Tibial nerve (tissue), 4 donors: ENCODE measurements at places on chromosomes 2 and 18. TPM values are rescaled to one million over a fixed set of nuclear protein-coding genes. Genes with fewer than 3 reads are reported as not detected.

Gene PARD6G
- total RNA-seq = 10.4 TPM

Gene LONRF2
- 10.5 TPM for total RNA-seq

Gene CDH7
- 27.2 TPM for total RNA-seq

Gene M1AP
- total RNA-seq = not detected

Gene ROCK1
- total RNA-seq = 91.0 TPM

Gene DPY30
- 59.2 TPM for total RNA-seq

Gene NPPC
- not detected for total RNA-seq

Gene LRATD1
- 5.7 TPM for total RNA-seq

Gene ALLC
- 11.4 TPM for total RNA-seq

Gene GALNT3
- total RNA-seq = 3.9 TPM

Gene PAX3
- not detected for total RNA-seq

Gene TMEM87B
- total RNA-seq = 20.1 TPM

Gene LIMS4
- 0.87 TPM for total RNA-seq

Gene LNPK
- total RNA-seq = 17.4 TPM

Gene IL1F10
- total RNA-seq = not detected

Gene RBFA
- total RNA-seq = 33.9 TPM

GRCh38 chr2:218217360-218218267 is 625 bp downstream of the ARPC2 start:
- DNase-seq = peak; percentile 19
- H3K27me3 ChIP-seq = no peaks in the 10 kb centered on the region
- H3K4me1 ChIP-seq = peaks cover 38% of the 10 kb centered on the region
- no peaks in the 10 kb centered on the region for H3K36me3 ChIP-seq
- H3K27ac ChIP-seq = peak overlapping the region; percentile 90

DNA sequence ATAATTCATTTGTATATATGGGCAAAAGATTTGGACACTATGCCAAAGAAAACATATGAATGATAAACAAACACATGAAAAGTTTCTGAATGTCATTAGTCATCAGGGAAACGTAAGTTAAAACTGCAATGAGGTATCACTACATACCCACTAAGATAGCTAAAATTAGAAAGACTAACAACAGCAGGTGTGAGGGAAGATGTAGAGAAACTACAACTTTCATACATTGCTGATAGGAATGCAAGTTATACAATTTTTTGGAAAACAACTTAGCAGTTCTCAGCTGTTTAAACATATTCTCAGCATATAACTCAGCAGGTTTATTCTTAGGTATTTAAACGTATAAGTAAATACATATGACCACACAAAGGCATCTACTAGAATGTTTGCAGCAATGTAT is 563.5 kb upstream of the KLHL29 start:
- H3K4me1 ChIP-seq = no peaks in the 10 kb centered on the region
- no peaks in the 10 kb centered on the region for H3K36me3 ChIP-seq
- no peaks in the 10 kb centered on the region for H3K27me3 ChIP-seq
- H3K4me3 ChIP-seq = no peak overlapping the region
- no peak overlapping the region for H3K27ac ChIP-seq
- DNase-seq = no peak

- peak overlapping the region; percentile 32 for H3K4me3 ChIP-seq
- peaks cover 66% of the 10 kb centered on the region for H3K27me3 ChIP-seq
- DNase-seq = no peak
- H3K4me1 ChIP-seq = peaks cover 9% of the 10 kb centered on the region
- H3K27ac ChIP-seq = no peak overlapping the region
These were observed 628 bp downstream of the CREG2 start for GRCh38 chr2:101386599-101387150.

GRCh38 chr18:24915547-24915946 is 436.4 kb downstream of the ZNF521 start:
- no peak overlapping the region for H3K27ac ChIP-seq
- H3K4me3 ChIP-seq = no peak overlapping the region
- H3K4me1 ChIP-seq = peaks cover 3% of the 10 kb centered on the region

DNA sequence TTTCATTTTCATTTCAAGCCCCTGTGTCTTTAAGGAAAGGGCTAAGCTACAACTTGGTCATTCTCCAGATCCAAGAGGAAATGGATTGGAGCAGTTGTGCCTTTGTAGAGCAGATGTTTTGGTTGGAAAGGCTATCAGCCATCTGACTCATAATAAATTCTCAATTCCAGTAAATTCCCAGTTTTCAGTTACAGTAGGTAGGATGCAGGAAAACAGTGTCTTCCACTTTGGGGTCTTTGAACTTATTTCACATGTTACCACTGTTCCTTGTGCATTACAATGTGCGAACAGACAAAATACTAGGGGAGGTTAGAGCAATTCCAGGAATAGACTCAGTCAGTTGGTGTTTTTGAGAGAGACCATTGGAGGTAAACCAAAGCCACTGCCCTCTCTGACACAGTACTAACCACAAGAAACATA is 211.9 kb downstream of the BABAM2 start:
- no peak for DNase-seq
- no peaks in the 10 kb centered on the region for H3K27me3 ChIP-seq
- H3K27ac ChIP-seq = peak overlapping the region; percentile 46
- no peaks in the 10 kb centered on the region for H3K36me3 ChIP-seq

GRCh38 chr18:49849331-49850217 is 36.2 kb upstream of the ACAA2 start:
- H3K4me3 ChIP-seq = no peak overlapping the region
- H3K27me3 ChIP-seq = peaks cover 6% of the 10 kb centered on the region
- H3K36me3 ChIP-seq = no peaks in the 10 kb centered on the region
- no peak for DNase-seq
- H3K4me1 ChIP-seq = no peaks in the 10 kb centered on the region
- H3K27ac ChIP-seq = no peak overlapping the region

- H3K27ac ChIP-seq = no peak overlapping the region
- H3K4me3 ChIP-seq = no peak overlapping the region
- H3K36me3 ChIP-seq = no peaks in the 10 kb centered on the region
- H3K27me3 ChIP-seq = no peaks in the 10 kb centered on the region
- no peaks in the 10 kb centered on the region for H3K4me1 ChIP-seq
These were observed 86.0 kb downstream of the DTNB start for GRCh38 chr2:25587361-25587760.

- no peak overlapping the region for H3K27ac ChIP-seq
- H3K4me1 ChIP-seq = no peaks in the 10 kb centered on the region
These were observed 34.2 kb downstream of the PMS1 start for GRCh38 chr2:189818249-189819038.

DNA sequence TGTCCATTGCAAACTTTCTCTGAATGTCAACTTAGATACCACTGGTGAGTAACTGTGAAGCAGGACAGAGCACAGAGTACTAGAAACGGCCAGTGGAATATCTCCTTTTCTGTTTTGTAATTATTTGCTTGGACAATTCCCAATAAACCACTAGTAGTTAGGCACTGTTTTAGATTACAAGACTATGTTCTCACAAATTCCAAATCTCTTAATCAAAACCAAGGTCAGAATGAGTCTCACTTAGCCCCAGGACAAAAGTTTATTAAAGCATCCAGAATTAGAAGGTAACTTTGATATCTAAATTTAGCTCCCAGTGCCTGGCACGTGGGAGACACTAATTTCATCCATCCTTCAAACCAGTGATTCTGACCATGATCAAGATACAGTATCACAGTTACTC is 89.0 kb downstream of the ZNF521 start:
- no peaks in the 10 kb centered on the region for H3K36me3 ChIP-seq
- H3K27me3 ChIP-seq = no peaks in the 10 kb centered on the region
- DNase-seq = no peak
- no peak overlapping the region for H3K27ac ChIP-seq

- H3K27me3 ChIP-seq = no peaks in the 10 kb centered on the region
- no peaks in the 10 kb centered on the region for H3K36me3 ChIP-seq
- H3K27ac ChIP-seq = no peak overlapping the region
- no peaks in the 10 kb centered on the region for H3K4me1 ChIP-seq
These were observed 68.1 kb downstream of the CRIM1 start for GRCh38 chr2:36423619-36424120.

DNA sequence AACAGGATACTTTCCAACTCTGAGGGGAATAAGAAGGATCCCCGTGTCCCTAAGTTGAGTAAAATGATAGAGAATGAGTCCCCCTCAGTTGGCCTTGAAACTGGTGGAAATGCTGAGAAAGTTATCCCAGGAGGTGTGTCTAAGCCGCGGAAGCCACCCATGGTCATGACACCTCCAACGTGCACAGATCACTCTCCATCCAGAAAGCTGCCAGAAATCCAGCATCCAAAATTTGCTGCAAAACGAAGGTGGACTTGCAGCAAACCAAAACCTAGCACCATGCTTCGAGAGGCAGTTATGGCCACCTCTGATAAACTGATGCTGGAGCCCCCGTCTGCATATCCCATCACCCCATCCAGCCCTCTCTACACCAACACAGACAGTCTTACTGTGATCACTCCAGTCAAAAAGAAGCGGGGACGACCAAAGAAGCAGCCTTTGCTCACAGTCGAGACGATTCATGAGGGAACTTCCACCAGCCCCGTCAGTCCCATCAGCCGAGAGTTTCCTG is 270.1 kb downstream of the SETBP1 start:
- no peak overlapping the region for H3K27ac ChIP-seq
- no peak overlapping the region for H3K4me3 ChIP-seq
- peaks cover 3% of the 10 kb centered on the region for H3K4me1 ChIP-seq
- no peak for DNase-seq

DNA sequence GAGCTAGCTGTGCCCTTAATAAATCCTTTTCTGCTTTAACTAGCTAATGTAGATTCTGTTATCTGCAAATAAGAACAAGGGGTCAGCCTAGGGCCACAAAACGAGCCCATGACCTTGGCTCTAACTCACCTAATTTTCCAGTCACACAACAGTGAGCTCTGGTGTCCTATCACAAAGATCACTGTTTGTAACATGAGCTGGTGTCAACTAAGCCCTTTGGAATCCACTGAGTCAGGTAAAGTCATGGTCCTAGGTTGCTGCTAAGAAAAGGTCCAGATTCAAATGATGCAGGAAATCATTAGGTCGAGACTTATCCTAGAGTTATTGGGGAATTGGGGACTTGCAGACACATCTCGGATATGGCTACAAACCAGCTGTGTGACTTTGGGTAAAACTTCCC is 49.9 kb downstream of the ST8SIA5 start:
- H3K4me3 ChIP-seq = no peak overlapping the region
- no peak for DNase-seq
- no peaks in the 10 kb centered on the region for H3K4me1 ChIP-seq
- H3K27me3 ChIP-seq = no peaks in the 10 kb centered on the region

- DNase-seq = no peak
- no peaks in the 10 kb centered on the region for H3K27me3 ChIP-seq
- no peak overlapping the region for H3K27ac ChIP-seq
- no peaks in the 10 kb centered on the region for H3K4me1 ChIP-seq
- no peaks in the 10 kb centered on the region for H3K36me3 ChIP-seq
These were observed 1931.4 kb upstream of the CELF4 start for GRCh38 chr18:39496986-39497385.

DNA sequence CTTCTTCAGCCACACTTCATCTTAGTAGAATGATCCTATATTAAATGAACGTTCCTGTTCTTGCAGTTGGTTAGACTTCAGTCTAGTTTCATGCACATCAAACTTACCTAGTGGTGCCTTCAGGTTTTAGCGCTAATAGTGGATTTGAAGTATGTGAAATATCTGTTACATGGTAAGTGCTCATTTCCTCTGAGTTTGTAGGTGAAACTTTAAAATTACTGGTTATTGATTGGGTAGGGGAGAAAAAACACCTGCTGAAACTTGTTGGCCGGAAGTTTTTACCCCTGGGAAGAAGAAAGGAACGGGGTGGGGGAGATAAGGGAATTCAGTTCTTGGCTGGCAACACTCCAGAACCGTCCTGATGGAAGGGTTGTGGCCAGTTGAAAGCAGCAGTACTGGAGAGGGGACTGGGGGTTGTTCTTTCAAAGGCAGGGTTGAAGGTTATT is 112.8 kb downstream of the SPTBN1 start:
- no peak overlapping the region for H3K4me3 ChIP-seq
- peak overlapping the region; percentile 80 for H3K27ac ChIP-seq
- no peaks in the 10 kb centered on the region for H3K27me3 ChIP-seq
- DNase-seq = no peak
- H3K4me1 ChIP-seq = peaks cover 69% of the 10 kb centered on the region

DNA sequence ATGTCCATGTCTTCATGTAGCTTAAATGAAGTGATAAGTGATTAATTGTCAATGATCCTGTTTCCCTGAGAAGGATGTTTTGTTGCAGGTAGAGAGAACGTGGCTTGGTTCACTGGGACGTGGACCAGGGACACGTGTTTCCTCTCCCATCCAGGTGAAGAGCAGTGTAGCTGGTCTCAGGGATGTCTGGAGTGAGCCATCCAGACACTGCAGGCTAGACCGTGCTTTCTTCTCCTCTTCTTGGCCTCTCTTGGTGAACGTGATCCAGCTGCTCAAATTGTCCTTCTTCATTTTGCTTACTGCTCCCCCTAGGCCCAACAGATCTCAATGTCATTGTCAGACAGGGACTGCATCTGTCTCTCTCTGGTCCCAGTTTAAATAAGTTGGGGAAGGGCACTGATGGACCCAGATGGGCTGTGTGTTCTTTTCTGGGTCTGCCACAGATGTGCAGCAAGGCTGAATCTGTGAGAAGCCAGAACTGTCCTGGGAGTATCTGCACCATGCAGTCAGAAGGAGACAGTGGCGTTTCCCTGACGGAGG is 263.8 kb downstream of the CYRIA start:
- no peaks in the 10 kb centered on the region for H3K4me1 ChIP-seq
- no peak for DNase-seq
- no peaks in the 10 kb centered on the region for H3K36me3 ChIP-seq

DNA sequence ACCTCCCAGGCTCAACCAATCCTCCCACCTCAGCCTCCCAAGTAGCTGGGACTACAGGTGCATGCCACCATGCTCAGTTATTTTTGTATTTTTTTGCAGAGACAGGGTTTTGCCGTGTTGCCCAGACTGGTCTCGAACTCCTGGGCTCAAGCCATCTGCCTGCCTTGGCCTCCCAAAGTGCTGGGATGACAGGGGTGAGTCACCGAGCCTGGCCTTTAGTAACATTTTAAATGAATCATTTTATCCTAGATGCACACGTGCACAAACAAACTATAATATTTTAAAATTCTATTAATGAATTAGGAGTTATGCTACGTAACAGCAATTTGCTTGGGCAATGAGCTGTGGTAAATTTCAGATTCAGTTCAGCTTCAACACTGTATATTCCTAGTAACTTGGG is 862.5 kb upstream of the ID2 start:
- DNase-seq = no peak
- H3K27ac ChIP-seq = no peak overlapping the region
- no peaks in the 10 kb centered on the region for H3K27me3 ChIP-seq
- no peaks in the 10 kb centered on the region for H3K36me3 ChIP-seq
- H3K4me3 ChIP-seq = no peak overlapping the region
- no peaks in the 10 kb centered on the region for H3K4me1 ChIP-seq

DNA sequence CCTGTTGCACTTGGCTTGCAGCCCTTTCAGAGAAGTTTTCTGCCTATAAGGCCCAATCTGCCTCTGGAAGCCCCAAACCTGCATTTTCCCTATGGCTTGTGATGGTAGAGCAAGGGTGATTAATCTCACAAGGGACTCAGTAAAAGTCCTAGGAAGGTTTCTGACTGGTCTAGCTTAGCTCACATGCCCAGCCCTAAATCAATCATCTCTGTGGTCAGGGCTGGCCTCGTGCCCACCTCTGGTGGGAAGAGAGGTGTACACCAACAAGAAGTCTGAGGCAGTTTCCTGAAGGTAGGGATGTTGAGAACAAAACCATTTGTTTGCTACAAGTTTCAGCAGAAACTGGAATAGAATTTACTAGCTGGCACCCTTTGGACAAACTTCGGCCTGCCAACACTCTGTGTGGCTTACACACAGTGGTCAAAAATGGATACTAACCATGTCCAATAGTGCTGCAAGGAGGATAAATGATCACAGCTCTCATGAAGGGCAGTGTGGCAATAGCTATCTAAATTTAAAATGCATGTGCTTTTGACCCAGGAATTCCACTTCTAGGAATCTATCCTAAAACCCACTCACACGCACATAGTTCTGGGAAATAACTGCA is 96.4 kb downstream of the EN1 start:
- no peaks in the 10 kb centered on the region for H3K4me1 ChIP-seq
- H3K27ac ChIP-seq = no peak overlapping the region
